ENCODE measurements at places on chromosomes 5 and 9.

DNA sequence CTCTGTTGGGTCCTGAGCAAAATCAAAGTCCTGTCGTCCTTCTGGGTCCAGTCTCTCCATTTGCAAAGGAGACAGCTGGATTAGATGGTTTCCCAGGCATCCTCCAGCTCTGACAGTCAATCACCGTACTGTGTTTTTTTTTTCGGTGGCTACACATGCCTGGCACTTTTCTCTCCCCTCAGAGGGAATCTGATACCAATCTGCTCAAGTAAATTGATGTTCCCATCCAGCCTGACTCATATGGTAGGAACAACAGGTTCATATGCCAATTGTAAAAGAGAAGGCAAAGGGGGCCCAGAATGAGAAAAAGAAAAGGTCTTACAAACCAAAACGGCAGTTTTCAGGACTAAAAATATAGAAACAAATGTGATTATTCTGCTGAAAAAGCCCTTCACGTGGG lies 1.2 kb downstream of the FBXO10 start:
- no peak for DNase-seq

- DNase-seq, result peak; percentile 89
Measured at GRCh38 chr9:130578865-130579737, at the start of gene FUBP3. TSS of gene FUBP3 (plus strand) at chr9:130579577. CDS start at chr9:130579681, 104 bp downstream.

DNA sequence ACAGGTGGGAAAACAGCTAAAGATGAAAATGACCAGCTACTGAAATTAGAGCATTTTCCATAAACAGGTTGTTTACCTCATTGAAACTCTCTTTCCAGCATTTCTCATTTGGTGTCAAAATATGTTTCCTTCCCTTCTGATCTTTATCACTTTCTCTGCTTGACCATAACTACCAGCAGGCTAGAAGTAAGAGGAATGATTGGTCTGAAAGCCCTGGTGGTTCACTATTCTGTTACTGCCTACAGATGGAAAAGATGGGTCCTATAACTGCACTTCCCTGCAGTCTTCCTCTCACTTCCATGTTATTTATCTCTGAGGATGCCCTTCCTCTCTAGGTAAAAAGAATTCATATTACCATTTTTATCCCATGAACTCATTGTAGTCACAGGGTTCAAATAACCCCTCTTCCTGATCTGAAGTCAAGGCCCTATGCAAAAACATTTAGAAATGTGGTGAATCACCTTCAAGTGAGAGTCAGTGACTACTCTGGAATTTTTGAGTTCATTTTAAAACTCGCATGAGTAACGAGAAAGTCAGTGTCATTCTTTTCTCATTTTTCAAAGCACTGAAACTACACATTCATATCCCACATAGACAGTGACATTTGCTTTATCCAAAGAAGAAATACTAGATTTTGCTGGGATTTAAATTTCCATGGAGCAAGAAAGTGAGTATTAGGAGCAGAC lies 51.7 kb downstream of the ZNF474 start:
- no peak for DNase-seq

DNA sequence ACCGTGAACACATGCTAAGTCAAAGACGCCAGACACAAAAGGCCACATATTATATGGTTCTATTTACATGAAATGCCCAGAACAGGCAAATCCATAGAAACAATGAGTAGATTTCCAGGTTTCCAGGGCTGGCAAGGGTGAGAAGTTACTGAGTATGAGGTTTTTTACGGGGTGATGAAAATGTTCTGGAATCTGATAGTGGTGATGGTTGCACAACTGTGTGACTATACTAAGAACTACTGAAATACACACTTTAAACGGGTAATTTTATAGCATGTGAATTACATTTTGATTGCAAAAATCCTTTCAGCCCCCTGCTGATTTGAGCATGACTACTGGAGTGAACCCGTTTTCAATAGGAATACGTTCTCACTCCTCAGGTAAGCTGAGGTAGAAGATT lies 46.7 kb upstream of the TBC1D9B start:
- DNase-seq, result no peak

DNA sequence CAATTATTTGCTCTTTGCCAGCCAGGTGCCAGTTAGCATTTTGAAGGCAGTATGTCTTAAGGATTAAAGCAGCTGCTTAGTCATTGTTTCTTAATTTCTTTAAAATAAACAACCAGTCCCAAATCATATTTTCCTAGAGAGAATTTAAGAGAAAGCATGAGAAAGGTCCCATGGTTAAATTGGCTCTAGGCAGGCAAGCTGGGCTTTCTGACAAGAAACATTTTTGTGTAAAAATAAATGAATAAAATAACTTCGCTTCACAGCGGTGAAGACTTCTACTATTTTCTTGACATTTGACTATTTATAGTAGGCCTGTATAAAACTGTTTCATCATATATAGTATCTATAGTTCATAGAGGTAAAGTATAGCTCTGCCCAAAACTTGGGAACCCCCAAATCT lies 617.7 kb upstream of the C9orf72 start:
- no peak for DNase-seq

DNA sequence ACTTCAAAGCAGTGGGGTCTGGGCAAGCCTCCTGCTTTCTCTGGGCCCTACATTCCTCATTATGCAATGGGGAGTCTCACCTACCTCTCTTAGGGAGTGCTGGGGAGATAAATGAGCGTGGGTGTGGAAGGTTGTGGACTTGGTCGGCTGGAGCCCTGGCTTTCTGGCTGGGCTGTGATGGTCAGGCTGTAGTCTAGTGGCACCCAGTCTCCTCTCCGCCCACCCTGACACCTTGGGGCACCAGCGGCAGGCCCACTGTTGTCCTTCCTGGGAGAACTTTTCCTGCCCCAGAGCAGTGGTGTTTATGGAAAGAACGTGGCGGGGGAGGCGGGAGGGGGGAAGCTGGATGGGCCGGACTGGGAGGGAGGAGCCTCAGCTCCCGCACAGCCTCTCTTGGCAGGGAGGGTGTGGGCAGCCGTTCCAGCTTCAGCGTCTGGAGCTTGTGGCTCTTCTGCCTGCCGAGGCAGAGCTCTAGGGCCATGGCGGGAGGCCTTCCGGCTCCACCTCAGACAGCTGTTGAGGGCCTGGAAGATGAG lies 4.1 kb downstream of the PTGS1 start:
- DNase-seq, result no peak

DNA sequence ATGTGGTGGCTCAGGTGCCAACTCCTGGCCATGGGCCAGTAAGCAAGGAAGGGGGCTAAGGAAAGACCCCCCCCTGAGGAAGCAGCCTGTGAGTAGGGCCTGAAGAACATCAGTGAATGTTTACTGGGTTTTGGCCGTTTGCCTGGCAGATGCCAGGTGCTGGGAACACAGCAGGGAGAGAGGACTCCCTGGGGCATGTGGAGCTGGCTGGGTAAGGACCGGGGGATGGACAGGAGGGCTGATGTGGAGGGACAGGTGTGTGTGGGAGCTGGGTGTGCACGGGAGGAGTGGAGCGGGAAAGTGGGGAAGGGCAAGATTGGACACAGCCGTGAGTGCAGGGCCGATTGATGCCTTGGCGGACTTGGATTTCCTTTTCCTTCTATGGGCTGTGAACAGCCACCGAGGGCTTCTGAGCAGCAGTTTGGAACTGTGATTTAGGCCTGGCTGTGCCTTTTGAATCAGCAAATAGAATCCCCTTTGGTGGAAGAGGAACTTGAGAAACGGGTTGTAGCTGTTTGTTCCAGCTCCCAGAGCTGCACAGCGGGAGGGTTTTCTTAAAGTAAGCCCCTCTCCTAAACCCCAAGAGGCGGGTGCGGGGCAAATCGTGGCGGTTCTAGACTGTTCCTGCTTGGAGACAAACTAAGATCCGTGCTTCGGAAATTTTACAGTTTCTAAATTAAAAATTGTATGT lies 3.1 kb downstream of the HMCN2 start:
- DNase-seq, result no peak
